ENCODE measurements at places on chromosomes 3 and 15.
A peak's percentile ranks its signal among the peaks of the same experiment; 100 is the strongest.

GRCh38 chr3:134772591-134772990, 22.5 kb upstream of the EPHB1 start:
- no peak for DNase-seq

DNA sequence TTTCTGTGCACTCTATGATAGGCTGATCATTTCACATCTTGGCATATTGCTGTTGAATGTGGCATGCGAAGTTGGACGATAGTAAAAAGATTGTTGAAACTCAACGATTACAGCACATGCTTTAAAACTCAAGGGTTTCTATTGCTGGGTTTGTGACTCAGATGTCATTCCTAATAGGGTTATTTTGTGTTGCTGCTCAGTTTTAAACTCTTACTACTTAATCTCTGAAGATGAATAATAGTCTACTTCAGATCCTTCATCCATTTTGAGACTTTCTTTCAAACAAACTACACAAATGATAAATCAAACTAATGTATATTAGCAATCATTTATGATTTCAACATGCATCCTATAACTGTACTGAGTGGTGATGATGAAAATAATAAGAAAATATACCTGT, 71.3 kb upstream of the MBNL1 start:
- no peak for DNase-seq

DNA sequence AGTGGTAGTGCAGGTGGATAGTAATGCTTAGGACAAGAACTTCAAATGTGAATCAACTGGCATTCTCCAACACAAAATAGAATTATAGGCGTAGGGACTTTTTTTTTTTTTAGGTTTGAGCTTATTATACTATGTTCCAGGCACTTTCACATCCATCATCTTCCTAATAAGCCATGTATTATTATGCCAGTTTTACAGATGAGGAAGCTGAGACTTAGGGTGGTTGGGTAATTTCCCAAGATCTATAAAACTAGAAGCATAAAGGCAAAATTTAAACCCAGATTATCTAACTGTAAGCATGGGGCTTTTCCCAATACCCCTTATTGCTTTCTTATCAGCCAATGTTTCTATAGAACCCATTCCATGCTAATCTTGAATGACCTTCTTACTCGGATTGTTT, 75.1 kb upstream of the ETV5 start:
- DNase-seq, result no peak

GRCh38 chr15:33256874-33257273, 53.9 kb upstream of the RYR3 start:
- DNase-seq, result no peak

GRCh38 chr3:18898911-18899310, 249.4 kb upstream of the KCNH8 start:
- no peak for DNase-seq

GRCh38 chr3:169835533-169835932, 22.8 kb upstream of the LRRC34 start:
- DNase-seq, result no peak

DNA sequence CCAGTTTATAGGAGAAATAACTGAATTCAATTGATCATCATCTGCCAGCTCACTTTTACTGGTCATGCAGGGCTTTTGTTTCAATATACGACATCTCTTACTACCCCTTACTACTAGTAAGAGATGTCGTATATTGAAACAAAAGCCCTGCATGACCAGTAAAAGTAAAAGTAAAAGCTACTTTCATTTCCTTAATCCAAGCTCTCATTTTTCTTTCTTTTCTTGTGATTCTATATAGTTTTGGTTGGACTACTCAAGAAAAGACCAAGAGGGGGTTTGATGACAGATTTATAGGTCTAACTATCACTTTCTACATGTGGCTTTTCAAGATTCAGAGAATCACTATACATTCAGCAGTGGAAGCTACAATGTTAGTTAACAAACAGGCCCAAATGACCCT, 1237.3 kb downstream of the ROBO2 start:
- DNase-seq, result no peak

DNA sequence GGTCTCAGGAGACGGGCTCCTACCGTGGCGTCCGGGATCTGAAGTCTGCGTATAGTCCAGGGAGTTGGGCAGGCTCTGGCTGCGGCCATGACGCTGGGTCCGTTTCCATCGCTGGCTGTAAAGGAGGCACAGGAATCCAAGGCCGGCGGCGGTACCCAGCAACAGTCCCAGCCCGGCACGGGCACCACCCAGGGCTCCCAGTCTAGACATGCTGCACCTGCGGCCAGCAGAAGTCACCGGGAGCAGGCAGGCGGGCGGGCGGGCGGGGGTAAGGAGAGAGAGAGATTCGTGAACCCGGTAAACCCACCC, 526 bp downstream of the RMDN3 start:
- no peak for DNase-seq

DNA sequence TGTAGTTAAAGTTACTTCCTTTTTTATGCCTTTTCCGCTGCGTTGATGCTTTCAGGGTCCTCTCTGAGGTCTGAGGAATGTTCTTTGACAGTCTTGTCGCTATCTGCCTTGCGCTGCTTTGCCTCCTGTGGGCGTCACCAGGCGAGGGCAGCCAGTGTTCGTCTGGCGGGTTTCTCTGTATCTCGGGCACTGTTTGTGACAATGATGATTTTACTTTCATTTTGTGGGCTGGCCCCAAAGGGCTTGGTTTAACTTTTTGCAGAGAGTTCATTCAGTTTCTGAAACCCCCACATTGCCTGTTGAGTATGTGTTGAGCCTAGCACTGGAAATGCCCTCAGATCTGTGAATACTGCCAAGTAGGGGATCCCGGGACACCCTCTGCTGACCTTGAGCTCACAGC, 24.6 kb upstream of the SACM1L start:
- no peak for DNase-seq

GRCh38 chr3:172606021-172606420, 82.8 kb upstream of the TNFSF10 start:
- no peak for DNase-seq

- DNase-seq, result no peak
Measured at GRCh38 chr3:187765342-187765741, 20.1 kb upstream of the BCL6 start.

DNA sequence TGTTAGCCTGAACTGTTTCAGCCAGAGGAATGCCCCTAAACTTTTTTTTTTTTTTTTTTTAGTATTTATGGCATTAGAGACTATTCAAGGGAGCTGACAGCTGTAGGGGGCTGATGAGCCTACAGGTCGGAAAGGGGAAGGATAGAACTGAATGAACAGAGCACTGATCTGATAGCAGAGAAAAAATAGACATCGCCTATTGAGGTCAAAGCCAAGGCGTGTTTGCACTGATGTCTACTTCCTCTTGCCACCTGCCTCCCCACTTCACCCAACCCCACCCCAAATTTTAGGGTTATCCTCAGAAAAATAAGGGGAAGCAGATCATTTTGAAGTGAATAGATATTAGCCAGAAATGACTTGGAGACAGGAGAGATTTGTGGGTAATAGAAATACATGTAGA, 3.0 kb upstream of the ZMAT3 start:
- no peak for DNase-seq

DNA sequence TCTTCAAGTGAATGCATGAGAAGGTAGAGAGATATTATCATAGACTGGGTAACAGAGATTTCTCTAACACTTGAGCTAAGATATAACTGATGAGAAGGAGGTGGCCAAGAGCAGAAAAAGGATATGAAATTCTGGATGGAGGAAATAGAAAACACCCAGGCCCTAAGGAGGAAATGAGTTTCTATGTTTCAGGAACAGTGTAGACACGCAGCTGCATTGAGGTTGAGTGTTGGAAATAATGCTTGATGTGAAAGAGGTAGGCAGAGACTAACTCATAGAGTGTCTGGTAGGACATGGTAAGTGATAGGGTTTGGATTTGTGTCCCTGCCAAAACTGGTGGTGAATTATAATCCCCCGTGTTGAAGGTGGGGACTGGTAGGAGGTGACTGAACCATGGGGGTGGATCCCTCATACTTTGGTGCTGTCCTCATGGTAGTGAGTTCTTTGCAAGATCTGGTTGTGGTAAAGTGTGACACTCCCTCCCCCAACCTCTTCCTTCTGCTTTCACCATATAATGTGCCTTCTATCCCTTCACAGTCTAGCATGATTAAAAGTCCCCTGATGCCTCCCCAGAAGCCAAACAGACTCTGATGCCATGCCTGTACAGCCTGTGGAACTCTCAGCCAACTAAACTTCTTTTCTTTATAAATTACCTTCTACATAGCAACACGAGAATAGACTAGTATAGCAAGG, 787.3 kb downstream of the EDEM1 start:
- no peak for DNase-seq

- peak; percentile 30 for DNase-seq
Measured at GRCh38 chr3:128424508-128425069, 42.1 kb downstream of the DNAJB8 start.

- no peak for DNase-seq
Measured at GRCh38 chr15:100686725-100687473, 84.5 kb downstream of the ASB7 start.

- DNase-seq, result no peak
Measured at GRCh38 chr15:88454236-88454635, 13.0 kb downstream of the MRPL46 start.

DNA sequence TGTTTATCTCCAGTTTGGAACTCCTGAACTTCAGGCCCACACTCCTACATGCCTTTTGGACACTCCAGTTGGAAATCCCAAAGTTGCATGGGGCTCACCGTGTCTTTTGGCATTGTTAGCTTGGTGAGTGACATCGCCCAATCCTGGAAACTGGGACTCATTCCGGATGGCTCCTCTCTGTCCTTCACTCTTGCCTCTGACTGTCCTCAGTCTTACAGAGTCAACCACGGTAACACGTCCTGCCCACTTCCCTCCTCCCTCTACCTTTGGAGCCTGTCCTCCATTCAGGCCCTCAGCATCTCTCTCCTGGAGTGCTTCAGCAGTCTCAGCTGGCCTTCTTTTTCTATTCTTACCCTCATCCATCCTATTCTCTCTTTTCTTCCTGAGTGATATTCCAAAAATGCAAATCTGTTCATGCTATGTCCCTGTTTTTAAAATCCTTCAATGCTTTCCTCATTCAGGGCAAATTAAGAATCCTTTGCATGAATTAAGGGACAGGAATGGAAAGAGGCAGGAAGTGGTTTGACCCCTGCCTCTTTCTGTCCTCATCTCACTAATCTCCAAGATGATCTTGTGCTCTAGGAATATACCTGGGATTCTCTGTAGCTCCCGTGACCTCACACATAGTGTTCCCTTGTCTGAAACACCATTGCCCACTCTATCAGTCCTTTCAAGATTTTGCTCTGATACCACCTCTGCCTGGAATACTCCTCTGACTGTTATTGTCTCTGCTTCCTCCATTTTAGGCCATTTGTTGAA, 42.5 kb downstream of the LPP start:
- no peak for DNase-seq

GRCh38 chr3:24936574-24936973, 441.9 kb upstream of the THRB start:
- DNase-seq, result no peak

DNA sequence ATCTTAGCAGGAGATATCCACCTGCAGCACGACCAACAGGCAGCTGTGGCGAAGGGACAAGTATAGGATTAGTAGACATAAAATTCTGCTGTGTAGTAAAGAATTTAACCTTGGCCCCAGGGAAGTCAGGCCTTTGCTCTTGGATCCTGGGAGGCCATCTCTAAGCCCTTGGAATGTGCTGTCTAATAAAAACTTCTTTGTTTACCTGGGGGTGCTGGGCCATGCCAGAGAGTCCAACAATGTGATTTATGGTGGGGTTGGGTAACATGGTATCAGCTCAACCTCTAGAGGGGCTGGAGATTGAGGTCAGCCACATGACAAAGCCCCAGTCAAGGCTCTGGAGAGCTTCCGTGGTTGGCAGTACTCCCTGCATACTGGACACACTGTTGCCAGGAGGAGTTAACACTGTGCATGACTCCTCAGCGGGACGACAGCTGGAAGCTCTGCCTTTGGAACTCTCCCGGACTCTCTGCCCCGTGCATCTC, 52.4 kb downstream of the HEG1 start:
- no peak for DNase-seq

DNA sequence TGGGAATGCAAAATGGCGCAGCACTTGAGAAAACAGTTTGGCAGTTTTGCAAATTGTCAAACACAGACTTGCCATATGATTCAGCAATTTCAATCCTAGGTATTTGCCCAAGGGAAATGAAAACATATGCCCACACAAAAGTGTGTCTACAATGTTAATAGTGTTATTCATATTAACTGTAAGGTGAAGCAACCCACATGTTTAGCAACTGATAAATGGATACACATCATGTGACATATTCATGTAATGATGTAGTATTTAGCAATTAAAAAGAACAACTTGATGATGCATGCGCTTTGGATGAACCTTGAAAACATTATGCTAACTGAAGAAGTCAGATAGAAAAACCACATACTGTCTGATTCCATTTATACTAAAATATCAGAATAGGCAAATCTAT, 539.0 kb upstream of the PPP2R3A start:
- no peak for DNase-seq

DNA sequence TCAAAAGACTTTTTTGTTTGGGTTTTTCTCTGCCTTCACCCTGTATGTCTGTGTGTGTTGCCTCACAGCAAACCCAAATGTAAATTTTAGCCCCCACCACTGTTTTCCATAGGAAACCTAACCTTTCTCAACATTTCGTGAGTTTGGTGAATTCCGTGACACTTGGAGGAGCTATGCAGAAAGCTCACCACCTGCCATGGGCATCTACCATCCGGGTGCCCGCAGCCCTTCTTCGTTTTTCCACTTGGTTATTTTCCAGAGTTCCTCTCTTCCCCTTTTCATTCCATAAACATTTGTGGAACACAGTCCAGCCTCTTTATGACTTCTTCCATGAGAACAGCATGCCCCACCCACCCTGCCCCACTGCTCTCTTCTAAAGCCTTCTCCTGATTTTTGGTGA, 31.3 kb downstream of the TMEM158 start:
- DNase-seq, result no peak

DNA sequence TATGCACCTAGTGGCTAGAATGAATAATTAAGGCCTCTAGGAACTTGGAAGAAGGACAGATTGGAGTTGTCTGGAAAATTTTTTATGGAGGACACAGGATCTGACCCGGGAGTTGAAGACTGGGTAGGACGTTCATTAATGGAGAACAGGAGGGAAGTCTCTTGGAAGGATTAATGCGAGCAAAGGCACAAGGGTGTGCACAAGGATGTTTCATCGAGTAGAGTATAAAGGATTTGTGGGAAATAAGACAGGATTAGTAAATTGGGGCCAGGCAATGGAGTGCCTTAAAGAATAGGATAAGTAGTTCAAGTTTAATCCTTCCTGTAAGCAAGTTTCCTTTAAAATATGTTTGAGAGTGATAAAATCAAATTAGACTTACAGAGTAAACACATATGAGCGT, 14.6 kb downstream of the LMOD3 start:
- no peak for DNase-seq

GRCh38 chr3:58536501-58537411, at the start of gene ACOX2:
Gene ACOX2, minus strand, starts transcription at chr3:58537190. Its CDS starts 2,084 bp downstream, at chr3:58535106.
- no peak for DNase-seq

- DNase-seq, result no peak
Measured at GRCh38 chr3:192207239-192207638, 520.1 kb downstream of the FGF12 start.

- no peak for DNase-seq
Measured at GRCh38 chr15:59327942-59328341, 44.7 kb downstream of the MYO1E start.

GRCh38 chr3:196055683-196056270, 26.1 kb downstream of the TFRC start:
- DNase-seq, result no peak
